ENCODE measurements at places on chromosomes 11 and 22. TPM values are rescaled to one million over a fixed set of nuclear protein-coding genes. Genes with fewer than 3 reads are reported as not detected.

Gene APOL4
- not detected for total RNA-seq

Gene CD151
- total RNA-seq = 865 TPM

Gene DDIAS
- total RNA-seq = 18.5 TPM

Gene PNPLA5
- total RNA-seq = not detected

Gene SUN2
- total RNA-seq = 37.6 TPM

Data from A549 treated with CORT108297 at 1 μM for 4 hours (cell line).